Activated CD8-positive, alpha-beta memory T cell treated with anti-CD3 and anti-CD28 coated beads for 24 hours (primary cell): ENCODE measurements at places on chromosomes 3 and 15.

DNA sequence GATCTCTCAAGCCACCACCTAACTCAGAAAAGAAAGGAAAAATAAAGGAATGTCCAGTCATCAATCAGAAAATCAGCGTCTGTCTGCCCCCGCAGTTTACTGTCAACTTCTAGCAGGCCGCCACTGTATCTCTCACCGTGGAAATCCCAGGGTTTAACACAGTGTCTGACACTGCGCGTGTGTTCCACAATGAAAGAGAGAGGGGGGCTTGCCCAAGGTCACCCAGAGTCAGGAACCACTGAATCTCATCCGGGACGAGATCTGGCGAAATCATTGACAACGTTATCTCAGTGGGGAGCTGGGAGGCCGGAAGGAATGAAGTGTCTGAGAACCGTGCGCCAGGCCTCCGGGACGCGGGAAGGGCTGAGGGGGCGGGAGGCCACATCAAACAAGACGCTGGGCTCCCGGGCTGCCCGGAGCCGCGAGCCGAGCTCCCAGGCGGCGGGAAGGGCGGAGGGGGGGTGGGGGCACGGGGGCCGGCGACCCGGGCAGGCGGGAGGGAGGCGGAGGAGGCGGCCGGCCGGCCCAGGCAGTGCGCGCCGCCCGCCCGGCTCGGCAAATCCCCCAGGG is 2.2 kb upstream of the HES1 start:
- DNase-seq = peak; percentile 78

DNA sequence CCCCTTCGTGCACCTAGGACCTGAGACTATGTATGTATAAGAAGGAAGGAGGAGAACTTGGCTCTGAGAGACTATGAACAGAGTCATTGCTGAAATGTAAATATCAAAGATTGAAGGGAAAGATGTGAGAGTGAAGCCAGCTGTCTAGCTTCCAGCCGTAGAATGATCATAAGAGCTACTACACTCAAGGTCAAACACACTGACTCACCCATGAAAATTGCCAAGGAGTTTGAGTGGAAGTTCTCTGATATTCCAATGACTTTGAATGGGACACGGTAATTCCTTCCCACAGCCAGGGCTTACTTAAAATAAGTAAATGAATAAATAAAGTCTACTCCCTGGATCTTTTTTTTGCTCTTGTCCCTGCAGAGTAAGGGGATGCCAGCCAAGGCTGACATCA is 398.9 kb upstream of the TPRG1 start:
- DNase-seq = no peak

GRCh38 chr3:146594843-146595482 is 10.2 kb downstream of the PLSCR5 start:
- DNase-seq = no peak

DNA sequence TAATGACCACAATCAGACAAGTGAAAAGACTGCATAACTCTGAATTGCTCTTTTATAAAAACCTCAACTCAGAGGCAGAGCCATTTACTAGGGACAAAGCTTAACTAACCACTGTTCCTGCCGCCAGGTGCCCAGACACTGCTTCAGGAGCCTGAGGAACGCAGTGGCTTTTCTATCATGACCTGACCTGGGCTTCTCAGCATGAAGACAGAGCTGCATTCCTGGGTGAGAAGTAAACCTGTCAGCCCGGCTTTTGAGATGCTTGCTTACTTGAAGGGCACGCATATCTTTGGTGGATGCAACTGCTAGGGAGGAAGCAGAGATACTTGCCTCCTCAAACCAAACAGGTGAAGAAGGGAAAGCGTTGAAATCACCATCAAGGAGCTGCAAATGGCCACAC is 7.9 kb downstream of the LRRC31 start:
- no peak for DNase-seq

GRCh38 chr3:106206613-106207012 is 337.8 kb upstream of the CBLB start:
- DNase-seq = no peak

DNA sequence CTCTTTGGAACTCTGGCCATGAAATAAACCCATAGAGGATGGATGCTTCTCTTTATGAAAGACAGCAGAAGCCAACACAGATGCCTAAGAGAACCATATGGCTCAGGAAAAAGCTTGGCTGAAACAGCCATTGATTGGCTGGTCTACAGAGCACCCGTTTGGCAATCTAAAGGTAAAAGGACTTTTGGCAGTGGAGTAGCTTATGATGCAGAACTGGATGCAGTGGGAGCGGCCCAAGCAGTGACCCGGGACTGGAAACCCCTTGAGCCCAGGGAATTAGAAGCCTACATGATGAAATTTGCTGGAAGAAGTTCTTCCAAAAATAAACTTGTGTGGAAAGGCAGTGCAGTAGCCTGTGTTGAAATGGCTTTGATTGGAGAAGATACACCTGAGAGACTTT is 360.2 kb downstream of the NR2F2 start:
- DNase-seq = no peak

DNA sequence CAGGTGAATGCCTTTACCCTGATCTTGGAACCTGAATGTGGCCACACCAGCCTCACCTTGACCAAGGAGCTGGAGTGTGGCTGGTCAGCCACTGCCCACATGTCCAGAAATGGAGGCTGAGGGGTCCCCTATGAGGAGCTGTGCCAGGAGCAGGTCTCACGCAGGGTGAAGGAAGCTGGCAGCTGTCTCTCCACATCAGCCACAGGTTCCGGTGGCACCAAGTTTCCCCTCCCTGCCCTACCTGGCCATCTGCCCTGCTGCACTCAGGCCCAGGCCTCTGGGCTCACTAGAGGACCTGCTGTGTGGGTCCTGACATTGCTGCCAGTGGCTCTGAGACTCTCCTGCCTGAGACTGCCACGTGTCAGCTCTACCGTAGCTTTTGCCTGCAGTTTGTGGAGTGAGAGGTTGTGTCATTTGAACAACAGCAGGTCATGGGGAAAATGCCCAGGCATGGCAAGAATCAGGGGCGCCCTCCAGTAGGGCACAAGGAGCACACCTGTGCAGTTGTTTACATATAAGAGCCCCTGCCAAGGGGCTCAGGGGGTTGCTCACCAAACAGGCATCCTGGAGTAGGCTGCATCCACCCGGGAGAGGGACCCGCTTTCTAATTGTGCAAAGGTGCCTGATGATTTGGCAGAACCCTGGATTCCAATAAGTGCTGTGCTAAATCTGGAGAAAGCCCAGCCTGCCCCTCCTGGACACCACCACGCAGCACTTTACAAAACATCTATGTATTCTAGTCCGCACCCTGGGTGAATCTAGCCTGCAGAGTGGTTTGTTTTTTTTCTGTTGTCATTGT is 258.5 kb upstream of the TLE3 start:
- DNase-seq = peak; percentile 46

GRCh38 chr3:58531956-58532355 is 5.0 kb downstream of the ACOX2 start:
- no peak for DNase-seq

- DNase-seq = no peak
Observed at GRCh38 chr3:56985878-56986277, 74.6 kb upstream of the SPATA12 start.

GRCh38 chr3:49902511-49903345 is 945 bp downstream of the MST1R start:
- DNase-seq = no peak

GRCh38 chr3:197353867-197354567 is 55.6 kb upstream of the DLG1 start:
- DNase-seq = no peak

DNA sequence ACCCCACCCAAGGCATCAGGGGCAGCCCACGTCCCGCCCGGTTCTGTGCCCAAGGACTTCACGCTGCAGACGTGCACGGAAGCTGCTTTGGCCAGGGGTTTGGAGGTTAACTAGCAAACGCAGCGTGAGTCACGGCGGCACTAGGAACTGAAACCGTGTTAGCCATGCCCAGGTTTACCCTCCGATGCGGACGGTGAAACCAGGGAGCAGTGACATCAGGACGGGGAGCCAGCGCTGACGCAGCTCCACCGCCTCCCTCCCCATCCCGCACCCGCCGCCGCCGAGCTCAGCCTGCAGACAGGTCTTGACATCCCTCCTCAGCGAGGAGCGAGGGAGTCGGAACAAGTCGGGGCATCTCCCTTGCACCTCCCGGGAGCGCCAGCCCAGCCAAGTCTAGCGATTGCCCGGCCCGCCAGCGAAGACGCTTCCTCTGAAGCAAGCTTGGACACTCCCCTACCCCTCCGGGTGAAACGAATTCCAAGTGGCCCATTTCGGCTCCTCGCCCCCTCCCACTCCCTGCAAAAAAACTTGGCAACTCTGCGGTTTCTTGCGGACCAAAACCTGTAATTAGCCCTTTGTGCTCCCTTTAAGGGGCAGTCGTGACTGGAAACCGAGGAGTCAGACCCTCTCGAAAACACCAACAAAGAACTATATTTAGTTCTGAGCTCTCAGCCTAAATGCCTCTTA is 1.4 kb upstream of the RAP2B start:
- peak; percentile 86 for DNase-seq

DNA sequence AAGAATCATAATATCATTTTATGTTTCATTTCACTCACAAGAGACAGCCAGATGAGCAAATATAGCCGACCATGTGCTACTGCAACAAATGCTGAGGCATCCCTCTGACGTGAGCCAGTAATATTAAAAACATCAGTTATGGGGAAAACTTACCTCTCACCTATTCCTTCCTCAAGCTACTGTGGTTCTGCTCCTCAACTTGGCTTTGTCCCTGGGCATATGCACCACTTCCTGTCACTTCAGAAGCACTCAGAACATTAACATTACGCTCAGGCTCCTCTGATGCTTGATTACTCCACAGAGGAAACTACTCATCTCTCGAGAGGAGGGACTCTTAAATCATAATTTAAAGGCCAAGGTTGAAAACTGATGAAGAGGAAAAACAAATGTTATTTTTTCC is 457.0 kb upstream of the ALCAM start:
- no peak for DNase-seq

DNA sequence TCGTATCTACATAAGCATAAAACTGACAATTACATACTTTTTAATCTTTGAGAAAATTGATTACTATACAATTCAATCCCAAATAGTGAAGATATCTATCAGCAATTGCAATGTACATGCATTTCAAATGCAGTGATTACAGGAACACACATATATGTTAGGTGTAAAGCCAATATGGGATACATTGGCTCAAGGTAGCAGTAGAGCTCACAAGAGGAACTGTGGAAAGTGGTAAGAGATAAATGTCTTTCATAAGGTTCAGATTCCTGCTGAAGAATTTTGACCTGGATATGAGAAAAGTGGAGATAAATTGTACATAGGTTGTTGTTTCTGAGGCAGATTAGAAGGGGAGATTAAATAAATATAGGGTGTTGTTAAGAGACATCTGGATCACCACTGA is 1280.5 kb downstream of the OTOL1 start:
- DNase-seq = no peak

- no peak for DNase-seq
Observed at GRCh38 chr15:63238171-63238570, 39.2 kb upstream of the APH1B start.

- no peak for DNase-seq
Observed at GRCh38 chr3:81484520-81484919, 276.9 kb downstream of the GBE1 start.

- DNase-seq = no peak
Observed at GRCh38 chr3:86221601-86222000, 769.3 kb downstream of the VGLL3 start.

- DNase-seq = no peak
Observed at GRCh38 chr3:120021523-120021922, 72.7 kb downstream of the GSK3B start.

DNA sequence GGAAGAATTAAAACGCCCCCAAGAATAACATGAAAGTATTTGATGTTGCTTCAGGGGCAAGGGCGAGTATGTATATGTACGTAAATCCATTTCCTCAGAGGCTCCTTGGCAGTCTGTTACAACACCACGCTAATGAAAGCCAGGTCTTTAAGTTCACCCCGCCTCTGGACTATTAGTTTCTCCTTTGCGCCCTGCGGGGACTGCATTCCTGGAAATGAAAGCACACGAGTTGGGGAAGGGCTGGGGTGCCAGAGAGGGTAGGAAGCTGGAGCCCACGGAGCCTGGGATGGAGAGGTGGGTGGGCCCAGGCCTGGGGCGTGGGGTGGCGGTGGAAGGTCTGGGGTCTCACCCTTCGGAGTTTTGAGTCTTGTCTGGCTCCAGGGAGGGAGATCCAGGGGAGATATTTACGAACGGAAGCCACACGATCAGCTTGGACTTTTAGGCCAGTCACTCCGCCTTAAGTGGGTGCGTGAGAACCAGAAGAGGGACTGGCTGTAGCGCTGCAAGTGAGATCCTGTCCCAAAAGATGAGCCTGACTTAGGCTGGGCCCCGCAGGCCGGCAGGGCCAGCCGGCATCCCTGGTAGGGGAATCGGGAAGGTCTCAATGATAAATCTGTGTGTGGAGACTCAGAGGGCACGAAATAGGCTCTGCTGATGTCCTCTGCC is 1.6 kb upstream of the PLCL2 start:
- DNase-seq = no peak

- DNase-seq = no peak
Observed at GRCh38 chr3:13405614-13406013, 14.5 kb downstream of the NUP210 start.

GRCh38 chr3:57956119-57956832 is 51.9 kb upstream of the FLNB start:
- DNase-seq = no peak

DNA sequence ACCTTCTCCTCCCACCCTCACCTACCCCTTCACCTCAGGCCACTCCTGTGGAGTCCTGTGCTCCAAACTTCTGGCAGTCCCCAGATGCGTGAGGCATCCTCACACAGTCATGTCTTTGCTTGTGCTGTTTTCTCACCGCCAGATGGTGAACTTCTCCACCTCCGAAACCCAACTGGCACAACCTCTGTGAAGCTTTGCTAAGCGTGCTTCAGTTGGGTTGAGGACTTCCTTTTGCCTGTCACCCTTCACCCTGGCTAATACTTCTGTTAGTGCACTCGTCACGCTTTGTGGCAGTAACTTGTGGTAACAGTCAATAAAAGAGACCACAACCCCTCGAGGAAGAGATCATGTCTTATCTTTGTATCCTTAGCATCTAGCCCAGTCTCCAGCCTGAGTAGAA is 42.0 kb upstream of the SKOR1 start:
- peak; percentile 70 for DNase-seq

DNA sequence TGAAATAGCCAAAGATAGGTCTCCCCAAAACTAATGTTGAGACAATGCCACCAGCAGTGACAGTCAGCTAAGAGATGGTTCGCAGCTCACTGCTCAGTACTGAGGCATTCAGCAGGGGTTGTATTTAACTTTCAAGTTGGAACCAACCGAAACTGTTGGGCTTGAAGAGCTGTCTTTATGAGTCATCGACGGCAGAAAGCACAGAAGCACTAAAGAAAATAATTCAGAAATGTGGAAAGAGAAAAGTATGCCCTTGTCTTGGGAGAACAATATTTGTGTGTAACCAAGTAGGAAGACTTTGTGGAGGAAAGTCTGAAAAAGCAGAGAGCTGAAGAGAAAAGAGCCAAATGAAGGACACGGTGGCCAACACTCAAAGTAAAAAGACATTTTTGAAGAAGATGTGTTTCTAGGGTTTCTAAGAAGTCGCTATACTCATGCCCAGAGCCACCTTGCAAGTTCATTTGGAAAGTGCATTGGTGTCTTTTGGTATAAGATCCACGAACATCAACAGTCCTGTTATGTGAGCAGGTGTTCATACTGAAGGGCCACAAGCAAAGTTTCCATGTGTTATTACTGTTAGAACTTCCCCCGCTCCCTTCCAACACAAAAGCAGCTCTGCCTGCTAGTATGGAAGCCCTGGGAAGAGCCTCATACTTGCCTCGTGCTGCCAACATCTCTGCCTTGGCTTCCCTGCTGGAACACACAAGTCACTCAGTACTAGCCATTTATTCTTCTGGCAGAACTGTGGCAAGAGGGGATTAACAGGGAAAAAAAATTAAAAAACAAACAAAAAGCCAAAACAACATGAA is 4.1 kb upstream of the RARB start:
- DNase-seq = no peak

- no peak for DNase-seq
Observed at GRCh38 chr15:62417439-62417838, 252.4 kb upstream of the C2CD4B start.
